CD4-positive, alpha-beta T cell treated with Interleukin-1 beta for 1 hour (primary cell): ENCODE measurements at places on chromosomes 13 and 19.

DNA sequence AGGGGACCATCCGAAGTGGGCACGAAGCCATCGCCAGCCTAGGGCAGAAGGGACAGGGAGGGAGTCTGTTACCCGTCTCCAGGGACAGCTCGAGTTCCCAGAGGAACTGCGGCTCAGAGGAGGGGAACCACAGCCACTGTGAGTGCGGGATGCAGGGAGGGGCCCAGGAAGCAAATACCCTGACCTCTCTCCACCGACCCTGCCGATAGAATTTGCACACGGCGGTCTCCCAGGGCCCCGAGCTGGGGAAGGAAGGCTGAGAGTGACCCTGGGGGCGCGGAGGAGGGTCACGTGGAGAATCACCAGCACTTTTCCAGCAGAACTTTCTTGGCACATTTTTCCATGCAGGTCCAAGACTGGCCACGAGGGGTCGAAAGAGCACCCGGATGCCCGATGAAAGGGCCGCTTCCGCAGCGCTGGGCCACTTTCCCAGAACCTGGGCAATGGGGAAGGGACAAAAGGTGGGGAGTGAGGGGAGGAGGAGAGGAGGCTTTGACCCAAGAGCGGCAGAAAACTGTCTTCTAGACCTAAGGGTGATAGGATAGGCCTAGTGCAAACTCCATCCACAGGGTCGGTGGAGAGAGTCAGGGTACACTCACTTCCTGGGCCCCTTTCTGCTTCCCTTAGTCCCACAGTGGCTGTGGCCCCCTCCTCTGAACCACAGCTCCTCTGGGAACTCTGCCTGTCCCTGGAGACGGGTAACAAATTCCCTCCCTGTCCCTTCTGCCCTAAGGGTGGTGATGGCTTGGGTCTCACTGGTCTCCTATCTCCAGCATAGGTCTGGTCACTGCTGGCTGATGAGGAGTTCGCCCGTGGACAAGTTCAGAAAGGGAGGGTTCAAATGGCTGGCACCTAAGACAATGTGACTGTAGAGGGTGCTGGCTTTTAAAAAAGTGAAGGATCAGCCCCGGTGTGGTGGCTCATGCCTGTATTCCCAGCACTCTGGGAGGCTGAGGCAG, 5.3 kb upstream of the GPR4 start:
- peak; percentile 47 for DNase-seq

DNA sequence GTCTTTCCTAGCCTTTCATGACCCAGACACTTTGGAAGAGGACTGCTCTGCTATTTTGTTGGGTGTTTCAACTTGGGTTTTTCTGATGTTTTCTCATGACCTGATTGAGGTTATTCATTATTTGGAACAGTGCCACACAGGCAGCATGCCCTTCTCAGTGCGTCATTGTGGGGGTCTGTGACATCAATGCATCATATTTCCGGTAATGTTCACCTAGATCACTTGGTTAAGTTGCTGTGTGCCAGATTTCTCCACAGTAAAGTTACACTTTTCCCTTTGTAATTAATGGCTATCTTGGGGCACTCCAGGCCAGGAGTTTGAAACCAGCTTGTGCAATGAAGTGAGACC, 124.4 kb downstream of the SIPA1L3 start:
- DNase-seq, result no peak

DNA sequence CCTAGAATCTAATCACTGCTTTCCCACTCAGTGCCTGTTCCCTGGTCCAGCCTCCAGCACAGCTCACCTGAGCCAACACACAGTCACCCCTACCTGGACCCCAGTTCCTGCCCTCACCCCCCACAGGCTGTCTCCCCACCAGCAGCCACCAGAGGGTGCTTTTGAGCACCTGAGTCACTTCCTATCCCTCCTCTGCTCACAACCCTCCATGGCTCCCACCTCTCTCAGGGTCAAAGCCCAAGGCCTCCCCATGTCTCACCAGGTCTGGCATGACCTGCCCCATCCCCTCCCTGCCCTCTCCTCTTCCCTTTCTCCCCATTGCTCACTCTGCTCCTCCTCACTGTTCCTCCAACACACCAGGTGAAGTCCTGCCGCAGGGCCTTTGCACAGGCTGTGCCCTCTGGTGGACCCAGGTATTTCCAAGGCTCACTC, 7.1 kb upstream of the DPP9 start:
- peak; percentile 59 for DNase-seq

- peak; percentile 57 for DNase-seq
These were observed 100.8 kb downstream of the STK24 start for GRCh38 chr13:98476106-98476505.

DNA sequence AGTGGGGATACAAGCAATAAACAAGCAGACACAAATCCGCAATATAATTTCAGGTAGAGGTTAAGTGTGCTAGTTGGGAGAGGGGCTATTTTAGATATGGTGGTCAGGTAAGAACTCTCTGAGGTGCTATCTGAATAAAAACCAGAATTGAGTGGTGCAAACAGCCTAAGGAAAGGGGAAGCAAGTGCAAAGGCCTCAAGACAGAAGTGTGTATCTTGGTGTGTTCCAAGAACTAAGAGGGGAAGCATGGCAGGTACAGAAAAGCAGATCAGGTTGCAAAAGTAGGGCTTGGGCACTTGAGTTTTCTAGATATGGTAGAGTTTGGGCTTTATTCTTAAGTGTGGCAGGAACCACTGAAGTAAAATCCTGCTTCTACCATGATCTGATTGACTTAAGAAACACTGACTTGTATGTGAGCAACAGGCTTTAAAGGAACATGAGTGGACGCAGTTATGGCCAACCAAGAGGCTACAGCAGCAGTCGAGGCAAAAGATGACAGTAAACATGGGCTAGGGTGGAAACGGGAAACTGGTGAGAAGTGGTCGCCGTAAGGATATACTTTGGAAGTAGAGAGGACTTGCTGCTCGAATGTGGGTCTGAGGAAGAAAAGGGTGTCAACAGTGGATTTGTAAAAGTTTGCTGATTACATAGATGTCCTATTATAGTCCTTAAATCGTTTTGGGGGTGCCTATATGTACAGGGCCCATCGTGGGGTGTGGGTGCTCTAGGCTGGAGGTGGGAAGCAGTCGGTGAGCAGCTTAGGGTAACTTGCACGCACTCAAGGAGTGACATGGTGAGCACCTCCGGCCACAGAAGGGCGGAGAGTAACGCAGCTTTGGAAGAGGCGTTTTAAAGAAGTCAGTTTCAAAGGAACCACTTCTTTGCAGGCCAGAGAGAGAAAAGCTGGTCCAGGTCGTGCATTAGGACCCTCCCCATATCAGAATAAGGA, 677 bp downstream of the TGDS start:
- peak; percentile 32 for DNase-seq

DNA sequence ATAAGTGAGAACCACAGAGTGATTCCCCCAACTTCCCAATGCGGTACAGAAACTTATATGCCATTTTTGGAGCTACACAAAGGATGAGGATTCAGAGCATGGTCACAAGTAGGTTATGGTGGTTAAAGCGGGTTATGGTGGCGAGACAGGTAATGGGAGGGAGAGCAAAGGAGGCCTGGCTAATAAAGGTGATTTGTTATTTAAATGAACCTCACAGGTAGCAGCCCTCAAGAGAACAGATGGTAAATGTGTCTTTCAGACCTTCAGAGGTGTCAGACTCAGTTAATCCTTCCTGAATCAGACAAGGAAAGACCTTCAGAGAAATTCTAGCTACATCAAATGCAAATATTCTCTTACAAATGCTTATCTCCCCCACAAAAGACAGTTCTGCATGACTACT, 1971.4 kb downstream of the OLFM4 start:
- no peak for DNase-seq

- DNase-seq, result no peak
These were observed 373.6 kb downstream of the FGF14 start for GRCh38 chr13:102028206-102028605.

- no peak for DNase-seq
These were observed 77.7 kb downstream of the COL4A1 start for GRCh38 chr13:110228936-110229904.

- DNase-seq, result peak; percentile 39
These were observed 4.3 kb upstream of the DUXA start for GRCh38 chr19:57171551-57172081.

GRCh38 chr13:68440874-68441273, 1210.7 kb upstream of the PCDH9 start:
- no peak for DNase-seq

GRCh38 chr13:23993680-23993985, 96.3 kb upstream of the C1QTNF9B start:
- DNase-seq, result no peak

- DNase-seq, result no peak
These were observed 18.6 kb downstream of the GRIK5 start for GRCh38 chr19:42051166-42052115.

- DNase-seq, result no peak
These were observed 93.4 kb upstream of the CACNA1A start for GRCh38 chr19:13599681-13600080.

GRCh38 chr13:95865080-95865615, 188.1 kb downstream of the UGGT2 start:
- no peak for DNase-seq

DNA sequence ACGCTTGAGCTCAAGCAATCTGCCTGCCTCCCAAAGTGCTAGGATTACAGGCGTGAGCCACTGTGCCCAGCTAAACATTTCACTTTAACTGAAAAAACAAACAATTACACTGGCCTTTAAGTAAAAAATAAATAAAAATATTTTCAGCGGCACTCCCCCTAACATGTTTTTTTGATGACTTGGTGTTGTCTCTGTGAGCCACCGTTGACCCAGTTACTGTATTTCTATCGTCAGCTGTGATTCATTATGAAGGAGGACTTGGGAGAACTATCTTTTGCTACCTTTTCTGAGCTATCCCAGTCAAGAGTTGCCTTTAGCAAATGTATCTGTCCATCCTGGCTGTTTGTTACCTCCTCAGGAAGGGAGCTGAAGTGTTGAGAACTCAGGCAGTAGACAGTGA, 18.5 kb upstream of the C19orf33 start:
- no peak for DNase-seq
